ENCODE measurements at places on chromosomes 4 and X.

DNA sequence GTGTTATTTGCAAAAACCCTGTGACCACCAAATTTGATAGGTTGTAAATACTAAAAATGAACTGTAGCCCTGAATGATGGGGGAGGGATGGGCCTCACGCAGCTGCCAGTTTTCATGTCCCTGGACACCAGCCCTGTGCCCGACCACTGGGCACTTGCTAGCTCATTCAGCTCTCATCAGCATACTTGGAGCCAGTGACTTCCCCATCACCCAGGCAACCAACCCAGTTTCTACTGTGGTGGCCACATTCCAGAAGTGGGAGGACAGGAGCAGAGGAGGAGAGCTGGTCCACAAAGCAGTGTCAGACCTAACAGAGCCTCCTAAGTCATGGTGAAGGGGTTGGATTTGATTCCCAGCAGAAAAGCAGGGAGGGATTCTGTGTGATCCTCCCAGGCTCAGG is 128.2 kb downstream of the CPEB2 start:
- no peak for DNase-seq

- DNase-seq = no peak
These were observed 704.4 kb upstream of the AMOT start for GRCh38 chrX:113545040-113545439.

GRCh38 chr4:176470671-176471070 is 150.9 kb downstream of the SPCS3 start:
- DNase-seq = no peak

- no peak for DNase-seq
These were observed 886.2 kb downstream of the ARAP2 start for GRCh38 chr4:35358001-35358584.

Measured in GM12865 (cell line).